ENCODE measurements at places on chromosomes 6 and 20. TPM values are rescaled to one million over a fixed set of nuclear protein-coding genes. Genes with fewer than 3 reads are reported as not detected.

DNA sequence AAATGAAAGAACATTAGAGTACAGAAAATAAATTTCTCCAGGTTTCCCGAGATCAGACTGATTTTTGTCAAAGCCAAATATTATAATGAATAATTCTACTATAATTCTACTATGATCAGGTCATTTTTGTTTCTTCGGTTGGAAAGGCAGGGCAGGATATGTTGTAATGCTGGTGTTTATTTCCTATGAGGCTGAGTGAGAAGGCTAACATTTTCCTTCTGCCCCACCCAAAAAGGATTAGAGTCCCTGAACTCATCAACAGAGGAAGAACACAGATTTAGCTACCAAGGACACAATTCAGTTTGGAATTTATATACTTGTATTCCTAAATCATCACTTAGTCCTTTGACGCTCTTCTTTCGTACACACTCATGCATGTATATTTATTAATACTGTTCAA is 318.9 kb downstream of the SYNE1 start:
- no peak for DNase-seq

GRCh38 chr20:32386091-32386490 is 28.0 kb downstream of the ASXL1 start:
- DNase-seq: no peak

Gene MLN
- total RNA-seq: not detected

GRCh38 chr6:54519161-54519560 is 210.9 kb downstream of the TINAG start:
- no peak for DNase-seq

DNA sequence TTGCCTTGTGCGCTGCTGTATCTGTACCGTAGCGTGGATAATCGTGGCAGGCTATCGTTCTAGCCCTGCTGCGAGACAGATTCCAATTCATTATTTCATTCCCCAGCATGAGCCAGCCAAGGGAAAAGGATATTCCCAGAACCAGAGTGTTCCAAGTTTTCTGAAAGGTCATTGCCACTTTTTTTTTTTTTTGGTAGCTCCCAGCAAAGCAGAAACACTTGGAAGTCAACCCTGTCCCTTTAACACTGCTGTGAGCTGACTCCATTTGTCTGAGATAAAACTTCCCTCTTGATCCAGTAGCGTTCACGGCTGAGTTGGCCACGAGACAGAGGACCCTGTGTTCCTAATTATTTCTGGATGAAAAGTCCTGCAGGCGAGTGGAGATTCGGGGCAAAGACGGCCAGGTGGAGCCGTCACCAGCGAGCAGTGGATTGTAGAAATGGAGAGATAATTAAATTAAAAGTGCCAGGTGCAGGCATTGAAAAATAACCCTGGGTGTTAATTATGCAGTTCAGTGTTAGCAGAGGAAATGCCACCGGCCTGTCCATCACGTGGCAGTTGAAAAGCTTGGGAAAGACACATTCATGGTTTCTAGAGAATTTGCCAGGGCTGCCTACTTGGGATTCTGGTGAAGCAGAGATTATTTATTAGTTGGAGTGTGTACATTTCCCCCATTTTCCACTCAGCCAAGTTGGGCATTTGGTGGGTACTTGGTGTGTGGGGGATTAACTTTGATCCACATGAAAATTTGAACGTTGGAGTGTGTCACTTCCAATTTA is 164.2 kb downstream of the SLC24A3 start:
- no peak for DNase-seq

DNA sequence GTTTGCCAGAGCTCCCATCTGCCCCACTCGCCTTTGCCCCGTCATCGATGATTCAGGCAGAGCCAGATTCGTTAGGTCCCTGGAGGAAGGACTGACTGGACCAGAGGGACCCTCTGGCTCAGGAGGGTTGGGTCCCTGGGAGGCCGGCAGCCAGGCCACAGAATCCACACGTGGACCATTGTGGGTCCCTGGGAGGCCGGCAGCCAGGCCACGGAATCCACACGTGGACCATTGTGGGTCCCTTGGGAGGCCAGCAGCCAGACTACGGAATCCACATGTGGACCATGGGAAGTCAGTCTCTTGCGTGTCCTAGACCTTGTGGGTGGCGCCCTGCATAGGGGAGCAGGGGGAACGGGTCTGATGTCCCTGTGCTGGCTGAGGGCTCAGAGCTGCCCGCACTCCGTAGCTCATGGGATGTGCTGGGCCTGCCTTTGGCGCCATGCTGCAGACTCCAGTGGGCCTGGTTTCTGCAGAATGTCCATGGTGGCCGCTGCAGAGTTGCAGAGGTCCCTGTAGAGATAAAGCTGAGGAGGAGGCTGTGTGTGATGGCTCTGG is 23.5 kb downstream of the UCKL1 start:
- no peak for DNase-seq

DNA sequence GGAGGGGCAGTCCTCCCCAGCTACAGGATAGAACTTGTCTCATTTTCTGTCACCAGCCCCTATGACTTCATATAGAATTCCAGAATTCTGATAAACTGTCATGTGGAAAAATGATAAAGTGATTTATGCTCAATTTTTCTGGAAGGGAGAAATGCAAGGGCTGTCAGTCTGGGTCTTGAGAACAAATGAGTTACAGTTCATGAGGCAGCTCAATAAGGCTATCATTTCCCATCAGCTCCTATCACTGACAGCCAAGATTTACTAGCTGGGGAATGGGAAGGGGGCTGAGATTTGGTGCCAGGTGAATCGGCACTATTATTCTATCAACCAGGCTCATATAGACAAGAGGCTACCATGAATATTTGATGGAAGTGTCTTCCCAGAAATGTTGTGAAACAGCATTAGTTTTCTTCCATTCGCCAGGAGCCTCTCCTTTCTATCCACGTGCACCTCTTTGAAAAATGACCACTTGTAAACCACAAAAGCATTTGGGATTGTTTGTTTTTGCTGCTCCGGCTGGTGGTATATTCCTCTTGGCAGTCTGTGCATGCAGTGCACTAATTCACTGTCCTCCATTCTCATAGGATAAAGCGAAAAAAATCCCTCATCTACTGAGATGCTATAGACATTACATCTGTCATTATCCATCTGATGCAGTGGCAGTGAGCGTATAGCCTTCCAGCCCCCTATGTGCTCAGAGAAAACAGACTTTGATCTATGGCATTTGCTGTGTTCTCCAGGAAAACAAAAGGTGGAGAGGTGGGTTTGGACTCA is 528.7 kb upstream of the RNF217 start:
- DNase-seq: no peak

- DNase-seq: no peak
Measured at GRCh38 chr20:48165401-48165685, 380.1 kb upstream of the SULF2 start.

GRCh38 chr6:155121699-155122098 is 126.6 kb downstream of the TIAM2 start:
- no peak for DNase-seq

Gene SFT2D1
- 43.9 TPM for total RNA-seq

DNA sequence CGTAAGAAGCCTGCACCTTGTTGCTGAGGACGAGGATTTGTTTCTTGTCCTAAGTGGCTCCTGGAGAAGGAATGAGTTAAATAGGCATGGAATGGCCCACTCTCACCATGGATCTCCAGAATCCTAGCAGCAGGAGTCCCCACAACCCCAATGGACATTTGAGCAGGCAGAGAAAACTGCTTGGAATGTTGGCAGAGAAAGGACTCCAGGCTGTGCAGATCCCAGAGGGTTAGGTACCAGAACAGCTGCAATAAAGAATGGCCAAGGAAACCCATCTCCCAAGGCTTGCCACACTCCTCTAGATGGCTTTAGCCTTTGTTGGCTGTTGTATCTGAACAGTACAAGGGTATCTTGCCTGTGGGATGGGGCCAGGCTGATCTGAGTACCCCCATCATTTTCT is 1415.7 kb upstream of the ADGRB3 start:
- no peak for DNase-seq

- DNase-seq: no peak
Measured at GRCh38 chr6:89173634-89174033, 27.8 kb downstream of the PM20D2 start.

Gene SLC2A10
- 21.8 TPM for total RNA-seq

Gene MOCS1
- 20.1 TPM for total RNA-seq

- no peak for DNase-seq
Measured at GRCh38 chr6:7974565-7974937, 64.0 kb upstream of the TXNDC5 start.

DNA sequence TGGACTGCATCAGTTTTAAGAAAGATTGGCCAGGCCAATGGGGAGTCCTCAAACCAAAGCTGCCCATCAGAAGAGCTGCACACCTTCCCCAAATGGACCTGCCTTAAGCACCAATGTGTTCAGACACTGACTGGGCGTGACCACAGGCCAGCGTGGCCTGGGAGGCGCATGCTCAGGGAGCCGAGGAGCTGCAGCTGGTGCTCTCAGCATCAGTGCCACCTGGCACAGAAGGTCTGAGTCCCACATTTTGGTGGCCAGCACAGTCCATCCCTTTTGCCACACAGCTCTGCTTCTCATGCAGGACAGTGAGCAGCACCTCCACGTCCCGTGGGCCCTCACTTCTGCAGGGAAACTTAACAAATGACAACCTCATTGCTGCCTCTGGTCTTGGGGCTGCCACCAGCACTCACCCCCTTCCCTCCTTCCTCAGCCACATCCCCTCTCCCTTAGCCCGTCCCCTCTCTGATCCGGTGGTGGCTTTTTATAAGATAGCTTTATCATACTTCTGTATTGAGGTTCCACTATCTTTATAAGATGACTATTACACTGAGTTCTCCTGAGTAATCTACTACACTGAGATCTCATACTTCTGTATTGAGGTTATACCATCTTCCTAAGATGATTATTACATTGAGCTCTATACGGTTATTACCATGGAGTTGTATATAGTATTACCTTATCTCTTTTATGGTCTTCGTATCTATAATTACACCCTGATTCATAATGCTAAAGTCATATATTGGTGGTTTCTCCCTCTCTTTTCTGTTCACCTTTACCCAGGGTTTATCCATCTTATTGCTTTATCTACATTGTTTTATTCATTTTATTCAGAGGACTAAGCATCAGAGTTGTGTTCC is 109.1 kb downstream of the TOX2 start:
- DNase-seq: no peak

- no peak for DNase-seq
Measured at GRCh38 chr20:1334761-1335160, 5.8 kb upstream of the SDCBP2 start.

Gene OR10C1
- not detected for total RNA-seq

Gene C6orf141
- 70.0 TPM for total RNA-seq

GRCh38 chr6:150640556-150641209 is 41.0 kb downstream of the PLEKHG1 start:
- DNase-seq: no peak

Gene PMEPA1
- total RNA-seq: 83.8 TPM

Gene FAM209B
- total RNA-seq: 0.32 TPM

- DNase-seq: peak; percentile 84
Measured at GRCh38 chr6:3835055-3835731, 14.0 kb upstream of the FAM50B start.

Gene RAB5IF
- total RNA-seq: 109 TPM

- no peak for DNase-seq
Measured at GRCh38 chr6:36296240-36296639, 26.4 kb downstream of the PNPLA1 start.

DNA sequence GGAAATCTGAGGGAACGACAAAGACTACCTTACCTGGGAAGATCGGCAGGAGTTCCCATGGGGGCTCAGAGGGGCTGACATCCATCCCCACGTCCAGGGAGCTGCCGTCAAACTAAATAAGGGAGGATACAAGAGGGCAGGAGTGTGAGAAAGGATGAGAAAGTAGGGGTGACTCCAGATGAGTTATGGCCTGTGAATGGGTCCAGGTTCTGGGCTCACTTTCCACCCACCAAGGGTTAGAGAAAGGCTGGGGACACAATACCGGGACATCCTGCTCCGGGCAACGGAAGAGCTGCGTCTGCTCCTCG is 683 bp downstream of the ATF6B start:
- DNase-seq: no peak

GRCh38 chr6:156421933-156422332 is 355.2 kb upstream of the ARID1B start:
- no peak for DNase-seq

GRCh38 chr20:4568361-4568959 is 153.2 kb upstream of the PRND start:
- DNase-seq: no peak
